ENCODE measurements at places on chromosomes 6 and 20. TPM values are rescaled to one million over a fixed set of nuclear protein-coding genes. Genes with fewer than 3 reads are reported as not detected.

HAO1 gene
- total RNA-seq, result not detected

DEFB128 gene
- not detected for total RNA-seq

DTD1 gene
- total RNA-seq, result 26.5 TPM

FOXF2 gene
- 2.7 TPM for total RNA-seq

MCCD1 gene
- not detected for total RNA-seq

ECT2L gene
- total RNA-seq, result not detected

SLC13A3 gene
- 1.5 TPM for total RNA-seq

RNF5 gene
- total RNA-seq, result 32.3 TPM

CNR1 gene
- 16.7 TPM for total RNA-seq

METTL24 gene
- total RNA-seq, result 1.2 TPM

JAG1 gene
- total RNA-seq, result 96.7 TPM

PPP1R14C gene
- 0.26 TPM for total RNA-seq

COL21A1 gene
- total RNA-seq, result 1.3 TPM

SLPI gene
- total RNA-seq, result 16.5 TPM

SNAI1 gene
- 19.1 TPM for total RNA-seq

TCP11 gene
- total RNA-seq, result not detected

PDYN gene
- not detected for total RNA-seq

DNA sequence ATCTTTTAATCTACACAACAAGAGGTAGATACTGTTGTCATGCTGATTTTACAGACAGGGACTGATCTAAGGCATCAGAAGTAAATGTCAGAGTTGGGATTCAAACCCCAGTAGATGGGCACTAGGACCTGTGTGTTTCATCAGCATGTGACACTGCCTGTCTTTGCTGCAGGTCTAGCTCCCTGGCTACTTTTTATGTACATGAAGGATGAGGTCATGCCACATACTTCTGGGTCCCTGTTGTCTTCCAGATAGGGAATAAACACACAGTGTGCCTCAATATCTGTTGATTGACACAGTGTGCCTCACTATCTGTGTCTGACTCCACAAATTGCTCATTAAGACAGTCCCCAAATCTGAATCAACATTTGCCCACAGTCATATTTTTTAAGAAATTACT, 106.9 kb downstream of the TFAP2B start:
- DNase-seq, result no peak

GRCh38 chr6:164178679-164179332, 764.3 kb downstream of the QKI start:
- DNase-seq, result no peak

DNA sequence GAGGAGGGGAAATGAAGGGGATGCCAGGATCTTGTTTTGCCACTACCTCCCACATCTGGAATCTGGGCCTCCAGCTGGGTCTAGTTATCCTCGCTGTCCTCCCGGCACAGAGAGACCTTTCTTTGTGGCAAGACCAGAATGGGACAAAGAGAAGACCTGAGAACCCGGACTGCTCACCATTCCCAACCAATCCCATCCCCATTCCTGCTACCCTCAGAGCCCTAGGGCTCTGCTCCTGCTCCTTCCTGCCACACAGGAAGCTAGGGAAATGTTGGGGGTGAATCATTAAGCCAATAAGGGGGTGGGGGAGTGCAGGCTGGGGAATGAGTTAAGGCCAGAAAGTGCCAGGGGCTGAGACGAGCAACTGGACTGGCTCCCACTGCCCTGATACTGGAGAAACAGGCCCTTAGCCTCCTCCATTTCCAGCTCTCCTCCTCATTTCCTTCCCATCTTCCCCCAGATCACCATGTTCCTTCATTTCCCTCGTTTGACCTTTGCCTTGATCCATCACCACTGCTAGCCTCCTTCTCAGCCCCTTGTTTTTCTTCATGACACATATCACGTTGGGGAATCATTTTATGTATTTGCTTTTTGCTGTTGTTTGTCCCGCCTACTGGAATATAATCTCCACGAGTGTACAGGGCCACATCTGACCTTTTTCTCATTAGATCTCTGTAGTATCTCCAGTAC, 4.6 kb upstream of the IER3 start:
- no peak for DNase-seq

- peak; percentile 78 for DNase-seq
Measured at GRCh38 chr6:35287671-35288396, 9.8 kb upstream of the DEF6 start.

DNA sequence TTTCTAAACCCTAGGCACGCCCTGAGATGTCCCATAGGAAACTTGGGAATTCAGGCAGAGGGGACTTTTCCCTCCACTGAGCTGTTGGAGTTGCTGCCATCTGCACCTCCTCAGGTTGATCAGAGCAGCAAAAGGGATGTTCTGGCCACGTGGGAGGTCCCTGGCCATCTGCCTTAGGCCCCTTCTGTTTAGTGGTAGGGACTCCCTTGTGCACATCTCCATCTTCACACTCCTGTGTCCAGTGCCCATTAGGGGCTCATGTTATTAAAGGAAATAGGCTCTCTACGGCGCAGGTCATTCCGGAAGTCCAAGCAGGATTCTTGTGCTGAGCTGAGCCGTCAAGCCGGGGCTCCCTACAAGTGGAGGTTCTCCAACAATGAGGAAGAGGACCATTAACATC, 237.8 kb upstream of the RIN2 start:
- DNase-seq, result no peak

GRCh38 chr20:41510224-41510623, 108.0 kb downstream of the CHD6 start:
- no peak for DNase-seq

GRCh38 chr20:36120991-36121390, 33.5 kb upstream of the EPB41L1 start:
- DNase-seq, result no peak

- no peak for DNase-seq
Measured at GRCh38 chr20:55449091-55449490, 556.2 kb downstream of the CBLN4 start.

- DNase-seq, result no peak
Measured at GRCh38 chr6:2913621-2914317, 10.7 kb upstream of the SERPINB9 start.

GRCh38 chr20:23018941-23019340, 16.2 kb upstream of the SSTR4 start:
- no peak for DNase-seq

- no peak for DNase-seq
Measured at GRCh38 chr20:47561180-47561579, 59.5 kb downstream of the NCOA3 start.

GRCh38 chr6:119764927-119765681, 415.5 kb upstream of the MAN1A1 start:
- no peak for DNase-seq

- DNase-seq, result no peak
Measured at GRCh38 chr20:53578492-53579222, 15.0 kb downstream of the ZNF217 start.

DNA sequence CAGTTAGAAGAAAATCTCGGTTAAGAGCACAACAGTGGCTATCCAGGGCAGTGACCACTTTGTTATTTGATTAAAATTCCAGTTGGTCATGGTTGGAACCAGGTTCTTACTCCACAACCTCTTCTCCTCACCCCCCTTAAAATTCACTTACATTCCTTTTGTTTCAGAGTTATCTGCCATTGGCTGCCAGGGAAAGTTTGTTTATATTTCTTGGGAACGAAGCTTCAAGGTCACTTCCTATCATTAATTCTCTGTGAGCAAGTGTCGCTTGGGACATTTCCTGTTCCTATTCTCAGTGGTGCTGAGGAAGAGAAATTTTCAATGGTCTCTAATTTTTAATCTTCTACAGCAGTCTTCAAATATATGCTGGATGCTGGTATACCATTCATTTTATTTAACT, 121.1 kb upstream of the COL21A1 start:
- no peak for DNase-seq

GRCh38 chr6:141562186-141562811, 570.4 kb upstream of the GJE1 start:
- DNase-seq, result no peak

- DNase-seq, result no peak
Measured at GRCh38 chr6:27026361-27026760, 221.1 kb upstream of the PRSS16 start.

GRCh38 chr20:63100174-63100925, 93.6 kb upstream of the BHLHE23 start:
- DNase-seq, result no peak

GRCh38 chr6:135280375-135281136, 99.4 kb downstream of the MYB start:
- DNase-seq, result no peak

DNA sequence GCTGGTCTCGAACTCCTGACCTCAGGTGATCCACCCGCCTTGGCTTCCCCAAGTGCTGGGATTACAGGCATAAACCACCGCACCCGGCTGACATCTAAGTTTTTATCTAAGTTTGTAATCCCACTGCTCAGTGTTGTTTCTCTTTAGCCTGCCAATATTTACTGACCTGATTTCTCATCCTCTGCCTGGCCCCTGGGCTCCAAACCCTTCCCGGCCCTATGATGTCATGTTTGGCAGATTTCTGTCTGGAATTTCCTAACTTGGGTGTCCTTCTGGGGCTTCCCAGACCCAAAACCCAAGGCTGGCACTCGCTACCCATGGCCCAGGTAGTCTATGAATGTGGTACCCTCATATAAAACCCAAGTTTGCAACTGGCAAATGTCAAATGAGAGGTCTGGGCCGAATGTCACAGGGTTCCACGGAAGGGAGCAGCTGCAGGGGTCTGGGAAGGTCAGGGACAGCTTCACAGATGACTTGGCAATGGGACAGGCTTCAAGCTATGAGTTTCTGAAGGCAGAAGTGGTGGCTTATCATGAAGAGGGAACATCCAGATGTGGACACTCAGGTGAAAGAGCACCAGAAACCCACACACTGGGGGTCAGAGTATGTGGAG, 54.9 kb downstream of the TMEM170B start:
- no peak for DNase-seq

DNA sequence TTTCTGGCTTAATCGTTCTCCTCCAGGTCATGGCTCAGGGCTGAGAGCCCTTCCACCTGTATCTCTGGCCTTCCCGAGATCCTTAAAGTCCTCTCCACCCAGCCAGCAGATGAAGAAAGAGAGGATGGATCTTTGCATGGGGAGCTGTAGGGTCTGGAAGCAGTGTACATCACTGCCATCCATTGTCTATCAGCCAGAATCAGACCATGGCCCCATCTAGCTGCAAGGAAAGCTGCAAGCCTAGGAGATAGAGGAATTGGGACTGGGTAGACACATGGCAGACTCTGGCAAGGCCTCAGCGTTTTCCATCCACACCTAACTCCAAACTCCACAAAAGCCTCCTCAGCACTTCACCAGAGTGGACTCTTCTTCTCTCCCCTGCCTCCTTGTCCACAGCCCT, 113.8 kb upstream of the MAFB start:
- no peak for DNase-seq

GRCh38 chr6:90494067-90494780, 92.6 kb downstream of the MAP3K7 start:
- DNase-seq, result no peak
